Cortex of kidney (tissue), 1 donor: ENCODE measurements at places on chromosomes 1 and 21.

- DNase-seq = no peak
These were observed 119.9 kb downstream of the FASLG start for GRCh38 chr1:172778456-172779455.

- no peak for DNase-seq
These were observed 31.9 kb upstream of the FHAD1 start for GRCh38 chr1:15215116-15215515.

DNA sequence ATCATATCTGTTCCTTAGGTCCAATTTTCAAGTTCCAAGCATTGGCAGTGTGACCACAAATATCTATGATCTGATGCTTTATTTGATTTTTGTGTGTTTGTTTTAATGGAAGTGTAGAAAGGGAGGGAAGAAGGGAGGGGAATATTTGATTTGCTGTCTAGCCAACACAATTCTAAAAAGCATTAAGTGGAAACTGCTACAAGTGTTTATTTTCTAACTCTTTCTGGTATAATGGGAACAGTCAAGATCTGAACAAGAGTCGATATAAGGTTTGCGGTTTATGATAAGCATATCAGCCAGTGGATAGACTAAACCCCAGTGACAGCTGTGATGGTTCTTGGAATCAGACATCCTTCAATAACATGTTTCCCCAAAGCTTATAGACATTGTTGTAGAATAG lies 267.8 kb upstream of the SNX7 start:
- DNase-seq = no peak

GRCh38 chr1:173916667-173917066 lies 460 bp downstream of the SERPINC1 start:
- DNase-seq = no peak

GRCh38 chr1:205596876-205597275 lies 34.9 kb downstream of the ELK4 start:
- no peak for DNase-seq

GRCh38 chr1:53088616-53089300 lies 26.7 kb downstream of the PODN start:
- no peak for DNase-seq

GRCh38 chr1:117930484-117930883 lies 945 bp downstream of the WDR3 start:
- DNase-seq = no peak

DNA sequence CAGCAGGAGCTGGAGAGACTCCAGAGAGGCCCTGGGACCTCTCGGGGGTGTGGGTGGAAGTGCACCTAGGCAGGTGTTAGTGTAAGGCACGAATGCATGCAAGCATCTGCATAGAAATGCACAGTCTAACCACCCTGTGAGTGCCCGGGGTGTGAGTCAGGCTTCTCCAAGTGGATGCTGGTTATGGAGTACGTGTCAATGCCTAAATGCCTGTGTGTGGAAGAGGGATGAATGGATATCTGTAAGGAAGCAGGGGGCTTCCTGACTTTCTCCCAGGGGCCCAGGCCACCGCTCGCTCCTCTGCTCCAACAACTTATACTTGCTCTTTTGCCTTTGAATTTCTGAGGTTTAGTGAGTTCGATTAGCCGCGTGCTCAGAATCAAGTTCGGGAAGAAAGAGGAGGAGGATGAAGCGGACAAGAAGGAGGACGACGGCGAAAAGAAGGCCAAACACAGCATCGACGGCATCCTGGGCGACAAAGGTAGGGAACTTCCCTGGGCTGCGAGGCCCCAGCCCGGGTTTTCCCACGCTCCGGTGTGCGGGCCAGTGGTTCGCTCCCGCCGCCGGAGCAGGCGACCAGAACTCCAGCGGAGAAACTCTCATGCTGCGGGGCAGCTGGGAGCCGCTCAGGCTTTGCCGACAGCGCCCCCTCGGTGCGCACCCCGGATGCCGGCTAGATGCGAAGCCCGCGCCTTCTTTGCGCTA lies 5.4 kb downstream of the PAX7 start:
- DNase-seq = no peak

- DNase-seq = no peak
These were observed 13.6 kb downstream of the GRIK3 start for GRCh38 chr1:37020653-37021277.

GRCh38 chr1:44631333-44631646 lies 43.0 kb downstream of the TMEM53 start:
- DNase-seq = no peak

- no peak for DNase-seq
These were observed 166.9 kb downstream of the TNFSF18 start for GRCh38 chr1:172883844-172884243.

DNA sequence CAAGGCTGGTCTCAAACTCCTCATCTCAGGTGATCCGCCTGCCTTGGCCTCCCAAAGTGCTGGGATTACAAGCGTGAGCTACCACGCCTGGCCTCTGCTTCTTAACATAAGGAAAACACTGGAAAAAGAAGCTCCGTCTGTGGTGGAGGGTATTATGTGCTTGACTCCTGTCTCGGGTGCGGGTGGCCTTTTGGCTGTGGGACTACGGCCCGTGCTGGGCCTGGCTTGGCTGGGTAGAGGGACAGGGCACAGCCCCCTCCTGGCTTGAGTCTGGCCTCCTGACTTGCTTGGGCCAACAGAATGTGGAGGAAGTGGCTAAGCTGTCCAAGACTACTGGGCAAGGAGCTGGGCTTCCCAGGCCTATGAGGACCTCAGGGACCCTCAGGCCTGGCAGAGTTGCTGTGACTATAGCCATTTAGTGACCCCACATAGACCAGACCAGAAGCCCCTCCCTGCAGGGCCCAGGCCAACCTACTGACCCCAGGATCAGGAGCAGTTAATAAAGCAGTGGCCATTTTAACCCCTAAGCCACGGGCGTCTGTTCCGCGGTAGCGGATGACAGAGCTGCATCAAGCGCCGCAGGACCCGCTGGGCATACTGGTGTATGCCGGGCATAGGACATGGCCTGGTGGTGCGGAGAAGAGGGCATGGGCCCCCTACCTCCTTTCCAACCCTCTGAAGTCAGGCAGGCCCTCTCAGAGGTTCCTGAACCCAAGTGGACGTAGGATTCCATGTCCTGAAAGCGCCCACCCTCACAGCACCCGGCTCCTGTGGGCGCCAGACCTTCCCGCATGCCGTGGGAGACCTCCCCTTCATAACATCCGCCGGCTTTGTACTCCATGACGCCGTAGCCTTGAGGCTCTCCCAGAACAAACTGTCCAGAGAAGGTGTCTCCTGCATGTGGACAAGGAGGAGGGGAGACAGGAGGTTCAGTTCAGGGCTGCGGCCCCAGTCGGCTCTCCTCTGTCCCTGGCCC lies 4.4 kb downstream of the MORN1 start:
- DNase-seq = no peak

- DNase-seq = no peak
These were observed 2.1 kb downstream of the GALNT2 start for GRCh38 chr1:230068952-230069684.

GRCh38 chr1:202952818-202953217 lies 5.3 kb downstream of the ADIPOR1 start:
- DNase-seq = no peak

DNA sequence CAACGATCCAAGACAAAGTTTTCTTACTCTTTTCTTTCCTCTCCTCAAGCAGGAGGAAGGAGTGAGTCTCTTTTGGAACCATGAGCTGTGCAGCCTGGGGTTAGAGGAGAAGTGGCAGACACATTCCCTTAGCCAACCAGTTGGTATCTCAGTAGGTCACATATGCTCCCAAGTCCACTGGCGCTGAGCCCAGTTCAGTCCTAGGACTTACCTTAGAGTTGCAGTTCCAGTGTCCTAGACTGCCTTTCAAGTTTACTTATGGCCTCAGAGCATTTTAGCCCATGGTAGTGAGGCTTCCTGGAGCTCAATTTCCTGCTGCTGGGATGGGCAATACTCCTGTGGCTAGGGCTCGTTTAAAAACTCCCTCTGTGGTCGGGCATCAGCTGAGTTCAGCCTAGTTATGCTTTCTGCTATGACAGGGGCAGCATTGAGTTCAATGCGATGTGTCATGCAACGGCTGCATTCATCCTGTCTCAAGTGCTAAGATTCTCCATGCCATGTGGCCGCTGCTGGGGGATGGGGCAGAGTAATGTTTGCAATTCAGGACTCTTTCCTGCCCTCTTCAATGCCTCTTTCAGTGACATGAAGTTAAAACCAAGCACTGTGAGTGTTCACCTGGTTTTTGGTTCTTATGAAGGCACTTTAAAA lies 103.8 kb downstream of the LRRC7 start:
- DNase-seq = no peak

DNA sequence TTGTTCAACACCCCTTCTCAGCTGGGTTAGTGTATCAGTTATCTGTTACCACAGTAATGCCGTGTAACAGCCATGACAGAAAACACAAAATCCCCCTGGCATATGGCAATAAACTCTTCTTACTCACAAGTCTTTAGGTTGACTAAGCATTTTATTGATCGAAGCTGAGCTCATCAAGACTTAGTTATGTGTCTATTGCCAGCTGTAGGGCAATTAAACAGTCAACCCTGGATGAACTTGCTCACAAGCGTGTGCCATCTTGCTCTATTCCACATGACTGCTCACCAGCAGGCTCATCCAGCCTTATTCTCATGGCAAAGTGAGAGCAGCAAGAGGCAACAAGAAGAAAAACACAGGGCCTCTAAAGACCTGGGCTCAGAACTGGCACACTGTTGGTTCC lies 333.8 kb upstream of the PTBP2 start:
- no peak for DNase-seq

GRCh38 chr1:31523012-31523411 lies 53.3 kb upstream of the TINAGL1 start:
- no peak for DNase-seq

DNA sequence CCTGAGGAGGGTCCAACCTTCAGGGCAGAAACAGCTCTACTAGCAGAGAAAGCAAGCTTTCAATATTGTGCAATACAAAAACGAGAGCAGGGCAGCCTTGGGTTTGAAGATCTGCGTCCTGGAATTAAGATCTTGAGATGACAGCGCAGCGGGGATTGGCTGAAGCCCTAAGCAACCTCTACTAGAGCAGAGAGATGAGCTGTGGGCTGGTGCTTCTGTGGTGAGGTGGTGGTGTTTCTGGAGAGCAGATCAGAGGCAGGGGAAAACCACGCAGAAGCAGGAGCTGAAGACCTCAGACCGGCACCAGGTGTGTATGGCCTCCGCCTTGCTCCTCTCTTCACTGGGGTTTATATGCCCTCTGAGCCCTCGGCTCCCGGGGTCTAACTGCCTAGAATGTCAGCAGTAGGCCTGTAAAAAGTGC lies 12.5 kb downstream of the TRAF3IP3 start:
- DNase-seq = no peak

- DNase-seq = no peak
These were observed 21.3 kb downstream of the TOR1AIP2 start for GRCh38 chr1:179856296-179856695.

DNA sequence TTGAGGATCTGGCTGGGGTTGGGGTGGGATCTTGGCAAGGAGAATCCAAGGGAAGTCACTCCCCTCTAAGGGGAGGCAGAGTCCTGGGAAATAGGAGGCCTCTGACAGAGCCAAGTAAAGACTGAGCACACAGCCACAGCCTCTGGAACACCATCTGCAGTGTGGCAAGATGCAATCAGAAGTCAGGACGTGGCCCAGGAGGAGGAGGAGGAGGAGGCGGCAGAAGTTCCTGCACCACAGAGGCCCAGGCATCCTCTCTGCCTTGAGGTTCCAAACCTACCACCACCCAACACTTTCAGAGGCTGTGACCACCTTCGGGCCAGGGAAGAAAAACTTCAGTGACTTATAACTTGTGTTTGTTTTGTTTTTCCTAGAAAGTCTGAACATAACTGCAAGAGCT lies 23.7 kb upstream of the KCNE2 start:
- no peak for DNase-seq

GRCh38 chr1:22579541-22580155 lies 16.4 kb downstream of the EPHA8 start:
- no peak for DNase-seq

DNA sequence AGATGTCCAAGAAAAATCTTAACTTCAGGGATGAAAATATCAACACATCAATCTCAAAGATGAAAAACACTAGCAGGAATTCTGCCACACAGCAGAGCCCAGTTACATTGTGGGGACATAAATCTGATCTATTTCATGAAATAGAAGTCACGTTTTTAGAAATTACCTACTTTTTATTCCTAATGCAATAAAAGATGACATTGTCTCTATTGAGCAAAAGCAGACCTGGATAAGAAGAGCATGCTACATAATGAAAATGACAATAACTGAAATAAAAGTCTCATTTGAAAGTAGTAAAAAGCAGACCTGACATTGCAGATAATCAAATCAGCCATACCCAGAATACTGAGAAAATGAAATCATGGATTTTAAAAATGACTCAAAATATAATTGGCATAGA lies 156.8 kb downstream of the NTNG1 start:
- no peak for DNase-seq

- DNase-seq = no peak
These were observed 4.8 kb upstream of the GJC2 start for GRCh38 chr1:228144993-228145343.

- no peak for DNase-seq
These were observed 131.0 kb downstream of the KCNT2 start for GRCh38 chr1:196477262-196477661.

GRCh38 chr1:84202126-84202525 lies 58.1 kb downstream of the PRKACB start:
- DNase-seq = no peak

DNA sequence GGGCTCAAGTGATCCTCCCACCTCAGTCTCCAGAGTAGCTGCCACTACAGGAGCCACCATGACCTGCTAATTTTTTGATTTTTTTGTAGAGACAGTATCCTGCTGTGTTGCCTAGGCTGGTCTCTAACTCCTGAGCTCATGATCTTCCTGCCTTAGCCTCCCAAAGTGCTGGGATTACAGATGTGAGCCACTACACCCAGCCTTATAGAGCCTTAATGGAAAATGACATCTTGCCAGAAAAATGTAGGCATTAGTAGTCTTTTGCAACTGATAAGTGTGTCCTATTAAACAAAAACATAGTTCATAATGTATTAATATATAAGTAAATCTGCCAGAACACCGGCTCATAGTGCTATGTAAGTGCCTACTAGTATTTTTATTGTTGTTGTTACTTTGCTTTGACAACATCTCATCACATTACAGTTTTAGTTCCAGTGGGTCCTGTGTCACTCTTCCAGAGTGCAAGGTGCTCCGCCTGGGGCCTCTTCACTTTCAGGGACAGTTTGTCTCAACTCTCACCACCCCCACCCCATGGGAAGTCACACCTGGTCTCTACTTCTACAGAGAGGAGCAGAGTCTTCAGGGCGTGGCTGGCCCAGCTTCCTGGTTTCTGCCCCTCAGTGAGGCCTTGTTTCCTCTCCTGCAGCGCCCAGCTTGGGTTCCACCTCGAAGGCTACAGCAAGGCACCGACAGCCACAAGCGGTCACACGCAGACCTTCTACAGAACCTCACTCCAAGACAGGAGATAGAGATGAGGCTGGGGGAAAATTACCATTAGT lies 30.1 kb downstream of the RHOU start:
- DNase-seq = no peak

- DNase-seq = no peak
These were observed 15.7 kb downstream of the LAMC1 start for GRCh38 chr1:183038913-183039312.

DNA sequence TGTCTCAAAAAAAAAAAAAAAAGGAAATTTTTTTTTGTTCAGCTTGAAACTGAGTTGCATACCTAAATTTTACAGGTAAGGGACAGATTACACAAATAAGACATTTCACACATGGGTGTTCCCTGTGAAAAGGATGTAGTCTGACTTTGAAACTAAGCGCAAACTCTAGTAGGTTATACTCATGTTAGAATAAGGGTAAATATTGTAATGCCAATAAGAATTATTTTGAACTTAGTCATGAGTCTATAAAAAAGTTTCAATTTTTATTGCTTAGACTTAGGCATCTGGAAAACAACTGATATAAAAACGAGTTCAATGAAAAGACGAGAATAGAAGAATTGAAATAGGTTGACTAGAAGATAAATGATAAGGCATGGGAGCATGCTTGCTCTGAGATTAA lies 122.3 kb downstream of the HMCN1 start:
- no peak for DNase-seq
